ENCODE measurements at places on chromosomes 4 and X. TPM values are rescaled to one million over a fixed set of nuclear protein-coding genes. Genes with fewer than 3 reads are reported as not detected.

- no peak for DNase-seq
Observed at GRCh38 chr4:113170805-113171468, 121.5 kb downstream of the ANK2 start.

- no peak for DNase-seq
Observed at GRCh38 chr4:141350122-141350905, 129.6 kb downstream of the ZNF330 start.

GRCh38 chr4:115850799-115851509 lies 737.5 kb upstream of the NDST4 start:
- DNase-seq, result no peak

DNA sequence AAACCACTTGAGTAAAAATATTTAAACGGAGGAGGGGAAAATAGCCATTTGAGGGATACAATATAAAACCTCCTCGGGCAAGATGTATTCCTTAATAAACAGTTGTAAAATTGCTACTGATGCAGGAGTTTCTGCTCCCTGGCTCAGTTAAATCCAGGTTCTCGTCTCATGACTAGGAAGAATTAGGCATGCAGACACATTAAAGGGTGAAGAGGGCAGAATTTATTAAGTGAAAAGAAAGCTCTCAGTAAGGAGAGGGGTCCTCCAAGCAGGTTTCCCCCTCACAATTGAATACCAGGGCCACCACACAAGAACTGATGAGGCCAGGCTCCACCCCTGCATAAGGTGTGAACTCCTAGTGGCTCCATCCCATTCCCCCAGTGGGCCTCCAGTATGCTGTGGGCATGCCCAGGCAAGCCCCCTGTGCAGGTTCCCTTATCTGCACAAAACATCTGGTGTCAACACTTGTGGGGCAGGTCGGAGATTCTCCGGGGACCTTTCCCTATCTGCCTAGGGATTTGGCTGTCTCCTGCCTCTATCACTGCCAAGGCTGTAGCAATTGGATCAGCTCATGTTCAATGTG lies 80.4 kb downstream of the HS6ST2 start:
- no peak for DNase-seq

- DNase-seq, result no peak
Observed at GRCh38 chrX:16465081-16465876, 184.7 kb upstream of the S100G start.

DNA sequence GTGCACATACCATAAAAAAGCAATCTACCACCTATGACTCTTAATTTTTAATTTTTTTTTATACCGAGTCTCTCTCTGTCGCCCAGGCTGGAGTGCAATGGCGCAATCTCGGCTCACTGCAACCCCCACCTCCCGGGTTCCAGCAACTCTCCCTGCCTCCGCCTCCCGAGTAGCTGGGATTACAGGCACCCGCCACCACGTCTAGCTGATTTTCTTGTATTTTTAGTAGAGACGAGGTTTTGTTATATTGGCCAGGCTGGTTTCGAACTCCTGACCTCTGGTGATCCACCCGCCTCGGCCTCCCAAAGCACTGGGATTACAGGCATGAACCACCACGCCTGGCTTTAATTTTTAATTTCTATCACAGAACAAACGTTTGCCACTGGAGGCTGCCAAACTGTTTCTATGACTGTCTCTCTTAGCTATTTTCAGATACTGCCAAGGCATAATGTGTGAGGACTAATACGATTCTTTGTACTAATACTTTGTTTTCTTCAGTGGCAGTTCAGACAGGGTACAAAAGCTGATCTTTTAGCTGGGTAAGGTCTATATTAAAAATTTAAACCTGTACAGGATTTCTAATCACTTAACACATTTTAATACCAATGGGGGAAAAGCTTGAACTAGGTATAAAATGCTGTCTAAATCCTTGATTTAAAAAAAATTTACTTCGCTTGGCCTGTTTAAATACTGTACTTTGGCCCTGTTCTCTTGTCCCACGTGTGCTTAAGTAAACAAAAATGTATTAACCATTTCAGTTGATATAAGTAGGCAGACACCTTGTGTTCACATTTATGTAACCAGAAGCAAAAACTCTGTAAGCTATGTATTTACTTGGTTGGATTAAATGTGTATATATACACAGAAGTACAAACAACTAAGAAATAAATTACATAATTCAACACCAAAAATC lies 2.3 kb downstream of the PGRMC2 start:
- DNase-seq, result no peak

- DNase-seq, result no peak
Observed at GRCh38 chrX:118968031-118968430, 6.4 kb upstream of the LONRF3 start.

FGF2 gene
- 29.8 TPM for total RNA-seq

GRCh38 chrX:39158801-39159657 lies 357.8 kb downstream of the MID1IP1 start:
- no peak for DNase-seq

DNA sequence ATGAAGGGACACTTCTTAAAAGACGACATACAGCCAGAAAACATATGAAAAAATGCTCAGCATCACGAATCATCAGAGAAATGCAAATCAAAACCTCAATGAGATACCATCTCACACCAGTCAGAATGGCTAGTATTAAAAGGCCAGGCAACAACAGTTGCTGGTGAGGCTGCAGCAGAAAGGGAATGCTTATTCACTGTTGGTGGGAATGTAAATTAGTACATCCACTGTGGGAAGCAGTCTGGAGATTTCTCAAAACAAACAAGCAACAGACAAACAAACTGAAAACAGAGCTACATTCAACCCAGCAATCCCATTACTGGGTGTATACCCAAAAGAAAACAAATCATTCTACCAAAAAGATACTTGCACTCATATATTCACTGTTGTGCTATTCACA lies 197.9 kb downstream of the EVC2 start:
- DNase-seq, result no peak

OPHN1 gene
- total RNA-seq, result 2.6 TPM

DNA sequence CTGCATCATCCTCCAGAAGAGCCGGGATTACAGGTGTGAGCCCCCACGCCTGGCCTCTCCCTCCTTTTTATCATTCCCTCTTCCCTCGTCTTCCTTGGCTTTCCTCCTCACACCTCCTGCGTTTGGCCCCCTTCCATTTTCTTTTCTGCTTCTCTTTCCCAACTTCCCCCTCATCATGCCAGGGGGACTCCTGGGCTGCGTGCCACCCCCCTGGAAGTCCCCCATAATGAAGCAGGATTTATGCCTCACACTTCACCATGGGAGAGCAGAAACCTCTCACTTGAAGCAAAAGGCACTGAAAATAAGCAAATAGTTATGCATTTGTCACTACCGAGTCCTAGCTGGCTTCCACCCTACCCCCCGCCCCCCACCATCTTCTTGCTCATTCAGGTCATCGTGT lies 7.9 kb downstream of the TKTL1 start:
- DNase-seq, result no peak

DNA sequence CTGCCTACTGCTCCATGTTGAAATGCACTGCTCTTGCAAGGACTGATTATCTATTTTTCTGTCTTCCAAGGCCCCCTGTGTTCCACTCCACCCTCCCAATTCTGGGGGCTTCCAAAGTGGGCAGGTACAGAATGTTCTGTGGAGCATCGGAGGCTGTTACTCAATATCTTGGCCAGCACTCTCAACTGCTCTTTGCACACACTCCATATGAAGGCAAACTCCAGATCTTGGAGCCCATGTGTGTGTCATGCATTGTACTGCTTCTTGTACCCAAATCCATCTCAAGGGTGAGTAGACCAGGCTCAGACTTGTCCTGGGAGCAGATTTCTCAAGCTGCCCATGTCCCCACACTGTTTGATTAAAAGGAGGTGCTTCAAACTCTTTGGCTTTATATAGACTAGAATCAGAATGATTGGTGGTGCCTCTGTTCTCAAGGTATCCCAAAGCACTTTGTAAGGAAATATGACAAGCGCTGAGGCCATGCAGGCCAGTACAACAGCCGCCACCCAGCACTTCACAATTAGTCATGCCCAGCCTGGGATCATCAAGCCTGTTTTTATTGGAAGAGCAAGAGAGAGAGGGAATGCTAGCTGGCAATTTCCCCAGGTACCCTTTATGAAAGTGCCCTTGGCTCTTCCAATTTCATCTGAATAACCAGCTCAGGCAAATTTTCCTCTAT lies 44.3 kb downstream of the AR start:
- DNase-seq, result no peak

DNA sequence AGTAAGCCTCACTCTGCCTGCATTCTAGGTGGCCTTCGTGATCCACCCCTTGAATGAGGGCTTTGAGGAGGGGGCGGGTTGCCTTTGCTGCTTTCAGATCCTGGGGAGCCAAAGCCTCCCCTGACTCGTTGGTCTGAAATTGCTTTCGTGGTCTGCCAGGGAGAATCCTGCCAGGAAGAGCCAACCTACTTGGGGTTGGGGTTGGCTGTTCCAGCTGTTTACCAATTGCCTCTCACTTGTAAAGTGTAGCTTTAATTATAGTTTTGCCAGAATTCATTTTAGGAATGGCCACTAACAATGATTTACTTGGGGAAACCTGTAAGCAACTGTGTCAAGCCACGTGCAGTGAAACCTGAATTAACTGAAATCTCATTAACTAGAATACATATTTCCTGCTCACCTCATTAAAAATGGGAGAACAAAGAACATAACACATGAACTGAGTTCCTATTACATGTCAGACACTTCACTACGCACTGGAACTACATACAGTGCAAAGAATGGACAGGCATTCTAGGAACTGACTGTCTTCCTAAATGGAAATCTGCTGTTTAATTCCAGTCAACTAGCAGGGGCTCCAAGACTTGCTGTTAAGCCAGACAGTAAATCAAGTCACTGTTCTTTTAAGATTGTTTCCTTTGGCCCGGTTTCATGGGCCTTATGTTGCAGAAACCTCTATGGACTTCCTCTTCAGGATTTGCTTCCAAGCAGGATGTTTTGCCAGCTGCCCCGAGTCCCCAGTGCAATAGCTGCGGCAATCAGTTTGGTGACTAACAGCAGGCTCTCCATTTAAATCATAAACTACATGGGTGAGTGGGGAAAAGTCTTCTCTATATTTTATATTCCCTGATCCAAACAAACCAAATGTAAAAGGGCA lies 16.4 kb upstream of the NKRF start:
- DNase-seq, result no peak

GRCh38 chrX:29662101-29662500 lies 553.3 kb upstream of the MAGEB2 start:
- DNase-seq, result no peak

GRCh38 chr4:91128519-91128918 lies 1001.3 kb downstream of the CCSER1 start:
- no peak for DNase-seq

PAGE4 gene
- not detected for total RNA-seq

FOXP3 gene
- 0.14 TPM for total RNA-seq

- DNase-seq, result no peak
Observed at GRCh38 chr4:53961351-53961750, 103.1 kb downstream of the CHIC2 start.

SHROOM2 gene
- 22.9 TPM for total RNA-seq

JAKMIP1 gene
- 8.2 TPM for total RNA-seq

DNA sequence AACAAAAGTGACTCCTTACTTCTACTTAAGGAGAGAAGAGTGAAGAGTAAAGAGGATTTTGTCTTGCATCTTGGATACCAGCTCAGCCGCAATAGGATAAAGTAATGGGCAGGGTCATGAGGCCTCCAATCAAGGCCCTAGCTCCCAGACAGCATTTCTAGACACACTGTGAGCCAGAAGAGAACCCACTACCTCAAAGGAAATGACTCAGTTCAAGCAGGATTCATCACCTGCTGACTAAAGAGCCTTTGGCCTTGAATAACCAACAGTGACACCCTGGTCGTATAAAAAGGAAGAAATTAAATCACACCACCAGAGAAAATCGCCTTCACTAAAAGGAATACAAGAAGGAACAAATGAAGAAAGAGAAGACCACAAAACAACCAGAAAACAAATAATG lies 416.1 kb downstream of the PCDH18 start:
- DNase-seq, result no peak

GRCh38 chrX:78710171-78710570 lies 37.3 kb upstream of the LPAR4 start:
- no peak for DNase-seq

GRCh38 chrX:24017674-24018073 lies 9.3 kb downstream of the KLHL15 start:
- no peak for DNase-seq

GRCh38 chr4:139175646-139176301 lies 1.2 kb downstream of the ELF2 start:
- DNase-seq, result no peak

GRCh38 chrX:19887911-19888879 lies 795 bp upstream of the SH3KBP1 start:
- peak; percentile 86 for DNase-seq

HERC5 gene
- total RNA-seq, result 7.6 TPM

- peak; percentile 24 for DNase-seq
Observed at GRCh38 chr4:158895797-158896576, 127.2 kb downstream of the FNIP2 start.

DNA sequence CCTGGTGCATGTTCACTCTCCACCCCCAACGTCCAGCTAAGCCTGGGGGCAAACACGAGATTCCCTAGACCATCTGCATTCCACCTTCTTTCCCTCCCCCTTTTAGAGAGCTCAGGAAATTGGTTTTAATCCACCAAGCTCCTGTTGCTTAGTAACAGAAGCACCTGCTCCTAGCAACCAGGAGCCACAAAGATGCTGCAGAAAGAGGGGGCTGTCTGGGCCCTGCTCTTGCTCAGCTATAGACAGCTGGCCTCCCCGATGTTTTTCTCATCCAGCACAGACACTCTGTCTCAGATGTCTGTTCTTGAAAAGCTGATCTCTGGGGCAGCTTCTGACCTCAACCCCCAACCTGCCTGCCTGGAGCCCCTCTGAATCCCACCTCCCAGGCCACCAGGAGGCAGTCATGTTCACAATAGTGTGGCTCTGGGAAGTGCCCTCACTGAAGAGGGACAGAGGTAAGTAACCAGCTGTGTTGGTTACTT lies 71.5 kb downstream of the SLC16A2 start:
- no peak for DNase-seq

DNA sequence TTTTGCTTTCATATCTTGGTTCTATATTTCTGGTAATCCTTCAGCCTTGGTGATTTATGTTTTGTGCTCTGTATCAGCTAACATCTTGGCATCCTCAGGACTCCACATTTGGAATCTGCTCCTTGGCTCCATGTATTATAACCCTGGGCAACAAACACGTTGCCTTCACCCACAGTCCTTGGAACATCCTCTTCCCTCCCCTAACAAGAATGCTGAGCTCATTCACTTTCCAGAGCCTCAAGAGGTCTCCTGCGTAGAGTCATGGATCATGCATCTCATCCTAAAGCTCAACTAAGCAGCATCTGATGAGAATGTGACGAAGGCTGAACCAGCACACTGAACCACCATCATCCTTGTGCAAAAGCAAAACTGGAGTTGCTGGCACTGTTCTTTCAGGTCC lies 60.5 kb upstream of the C1GALT1C1 start:
- DNase-seq, result no peak

- peak; percentile 97 for DNase-seq
Observed at GRCh38 chr4:170026253-170027021, at the start of gene MFAP3L. MFAP3L (minus strand) TSS chr4:170026395; CDS start chr4:170005877, 20,518 bp downstream.

DNA sequence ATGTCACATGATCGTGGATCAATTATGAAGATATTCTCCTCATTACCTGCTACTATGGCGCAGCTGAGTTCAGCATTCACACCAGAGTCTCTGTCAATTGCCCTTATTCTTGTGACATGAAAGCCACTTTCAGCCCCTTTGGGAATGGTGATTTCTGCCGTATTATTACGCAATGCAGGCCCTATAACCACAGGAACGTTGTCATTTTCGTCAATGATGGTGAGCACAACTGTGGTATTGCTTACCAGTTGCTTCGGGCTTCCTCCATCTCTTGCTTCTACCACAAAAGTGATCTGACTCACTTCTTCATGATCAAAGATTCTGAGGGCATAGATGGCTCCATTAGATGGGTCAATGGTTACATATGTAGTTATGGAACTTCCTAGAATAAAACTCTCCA lies 2.1 kb downstream of the PCDH18 start:
- no peak for DNase-seq

VGLL1 gene
- total RNA-seq, result not detected

ERCC6L gene
- total RNA-seq, result 9.6 TPM
